ENCODE measurements at places on chromosomes 6 and 20. TPM values are rescaled to one million over a fixed set of nuclear protein-coding genes. Genes with fewer than 3 reads are reported as not detected.

DNA sequence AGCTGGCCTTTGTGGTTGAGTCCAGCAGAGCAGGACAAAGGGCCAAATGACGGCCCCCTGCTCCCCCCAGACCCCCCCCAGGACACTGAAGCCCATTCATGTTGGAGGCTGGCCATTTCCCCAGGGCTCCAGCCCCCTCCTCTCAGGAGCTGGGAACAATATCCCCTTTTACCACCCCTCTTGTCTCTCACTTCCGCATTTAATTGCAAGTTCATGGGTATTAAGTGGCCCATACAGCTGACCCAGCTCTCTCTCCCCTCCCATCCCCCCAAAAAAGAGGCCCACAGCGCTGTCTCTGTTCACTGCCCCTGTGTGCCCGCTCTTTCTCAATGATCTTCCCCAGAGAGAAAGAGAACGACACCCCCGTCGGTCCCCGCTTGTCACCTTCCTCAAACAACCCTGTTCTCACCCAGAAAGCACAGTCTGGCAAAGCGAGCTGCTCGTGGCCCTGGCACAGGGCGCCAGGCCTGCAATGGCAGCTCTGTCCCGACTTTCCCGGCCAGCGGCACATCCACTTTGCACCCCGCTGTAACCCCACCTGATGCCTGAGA, 30.4 kb downstream of the PREX1 start:
- no peak for DNase-seq
- no peak overlapping the region for H3K27ac ChIP-seq
- peaks cover 8% of the 10 kb centered on the region for H3K27me3 ChIP-seq
- no peaks in the 10 kb centered on the region for H3K36me3 ChIP-seq
- no peaks in the 10 kb centered on the region for H3K4me1 ChIP-seq

- no peak overlapping the region for H3K27ac ChIP-seq
- H3K4me1 ChIP-seq: no peaks in the 10 kb centered on the region
- H3K27me3 ChIP-seq: peaks cover 26% of the 10 kb centered on the region
- DNase-seq: no peak
- H3K36me3 ChIP-seq: no peaks in the 10 kb centered on the region
Measured at GRCh38 chr6:10310826-10311225, 104.0 kb downstream of the TFAP2A start.

- H3K27me3 ChIP-seq: no peaks in the 10 kb centered on the region
- no peak overlapping the region for H3K4me3 ChIP-seq
- no peaks in the 10 kb centered on the region for H3K4me1 ChIP-seq
- no peak for DNase-seq
- H3K36me3 ChIP-seq: no peaks in the 10 kb centered on the region
- H3K27ac ChIP-seq: no peak overlapping the region
Measured at GRCh38 chr6:40438246-40438887, 148.8 kb downstream of the LRFN2 start.

- no peak for DNase-seq
- H3K36me3 ChIP-seq: no peaks in the 10 kb centered on the region
- H3K4me3 ChIP-seq: no peak overlapping the region
- peaks cover 2% of the 10 kb centered on the region for H3K4me1 ChIP-seq
Measured at GRCh38 chr6:107737397-107737793, 86.7 kb downstream of the SCML4 start.

GRCh38 chr20:16641511-16642023, 68.3 kb upstream of the KIF16B start:
- no peak for DNase-seq
- H3K36me3 ChIP-seq: no peaks in the 10 kb centered on the region
- peaks cover 3% of the 10 kb centered on the region for H3K27me3 ChIP-seq
- no peak overlapping the region for H3K27ac ChIP-seq

DNA sequence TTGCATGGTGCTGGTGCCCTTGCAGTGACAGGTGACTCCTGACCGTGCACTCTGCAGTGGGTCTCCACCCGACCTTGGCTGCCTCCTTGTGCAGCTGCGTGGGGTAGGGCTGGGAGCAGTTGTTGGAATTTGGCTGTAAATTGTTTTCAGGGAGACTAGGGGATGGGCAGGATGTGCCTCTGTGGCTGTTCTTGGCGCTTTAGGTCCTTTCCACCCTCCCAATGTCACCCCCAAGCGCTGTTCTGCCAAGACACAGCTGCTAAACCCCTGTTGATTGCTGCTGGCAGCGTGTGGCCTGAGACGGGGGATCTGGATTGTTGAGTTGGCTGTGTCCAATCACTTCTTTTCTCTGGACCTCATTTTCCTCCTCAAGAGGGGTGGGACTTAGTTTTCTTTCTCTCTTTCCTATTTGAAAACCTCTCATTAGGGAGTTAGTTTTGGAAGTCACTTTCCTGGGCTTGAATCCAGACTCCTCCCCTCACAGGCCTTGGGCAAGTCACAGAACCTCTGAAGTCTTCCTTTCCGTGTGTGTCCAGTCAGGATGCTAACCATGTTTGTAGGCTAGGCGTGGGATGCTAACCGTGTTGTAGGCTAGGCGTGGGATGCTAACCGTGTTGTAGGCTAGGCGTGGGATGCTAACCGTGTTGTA, 8.5 kb downstream of the IGF2R start:
- peaks cover 87% of the 10 kb centered on the region for H3K4me1 ChIP-seq
- H3K27me3 ChIP-seq: no peaks in the 10 kb centered on the region
- no peak for DNase-seq
- H3K36me3 ChIP-seq: no peaks in the 10 kb centered on the region

DNA sequence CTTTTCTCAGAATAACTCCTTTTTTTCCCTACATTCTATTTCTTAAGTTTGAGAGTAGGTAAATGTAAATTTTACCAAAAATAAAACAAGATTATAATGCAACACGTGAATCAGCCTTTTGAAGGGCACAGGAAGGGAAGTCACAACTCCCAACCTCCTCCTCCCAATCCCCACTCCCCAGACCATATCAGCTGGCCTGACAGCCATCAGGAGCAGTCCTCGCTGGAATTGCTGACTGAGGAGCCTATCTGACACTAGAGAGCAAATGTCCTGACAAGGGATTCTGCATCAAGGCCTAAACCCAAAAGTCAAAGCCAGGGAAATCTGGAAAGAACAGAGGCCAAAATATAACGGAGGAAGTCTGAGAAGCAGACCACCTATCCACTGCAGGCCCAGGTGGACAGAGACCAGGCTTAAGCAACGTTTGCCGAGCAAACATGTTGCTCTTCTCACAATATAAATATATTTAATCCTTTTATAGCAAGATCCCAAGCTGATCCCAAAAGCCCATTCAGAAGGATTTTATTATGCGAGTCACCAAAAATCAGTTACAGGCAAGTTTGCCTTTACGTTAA, 2.5 kb downstream of the RRAGD start:
- no peak overlapping the region for H3K27ac ChIP-seq
- DNase-seq: no peak
- peaks cover 1% of the 10 kb centered on the region for H3K27me3 ChIP-seq
- peaks cover 21% of the 10 kb centered on the region for H3K4me1 ChIP-seq

GRCh38 chr20:3765171-3765882, 2.2 kb downstream of the ADISSP start:
- no peak overlapping the region for H3K27ac ChIP-seq
- H3K27me3 ChIP-seq: no peaks in the 10 kb centered on the region
- peaks cover 9% of the 10 kb centered on the region for H3K36me3 ChIP-seq

VSX1 gene
- not detected for total RNA-seq

CD83 gene
- total RNA-seq: 2.3 TPM

TCF21 gene
- total RNA-seq: not detected

RIN2 gene
- total RNA-seq: 2.5 TPM

LRP11 gene
- total RNA-seq: 48.9 TPM

OR2B6 gene
- not detected for total RNA-seq

OOEP gene
- not detected for total RNA-seq

Measured in HepG2 (cell line).